ENCODE measurements at places on chromosomes 1 and 21.

DNA sequence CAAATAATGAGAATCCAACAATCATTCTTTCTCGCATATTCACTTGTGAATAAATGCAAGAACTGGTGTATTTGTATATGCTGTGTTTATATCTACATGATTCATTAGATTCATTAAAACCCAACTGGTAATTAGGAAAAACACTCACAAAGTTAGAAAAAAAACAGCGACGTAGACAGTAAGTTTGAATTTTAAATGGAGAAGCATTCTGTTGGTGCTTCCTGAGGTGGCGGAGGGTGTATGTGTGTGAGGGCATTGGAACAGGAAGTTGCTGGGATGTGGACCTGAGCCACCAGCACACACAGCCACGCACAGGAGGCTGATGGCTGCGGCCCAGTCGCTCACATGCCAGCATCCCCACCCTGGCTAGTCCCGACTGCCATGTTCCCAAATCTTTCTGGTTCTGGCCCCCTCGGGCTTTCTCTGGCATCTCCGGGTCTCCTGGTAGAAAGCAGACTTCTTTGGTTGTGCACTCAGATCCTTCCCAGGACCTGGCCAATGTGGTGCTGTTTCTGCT lies 121.6 kb upstream of the IRF2BP2 start:
- DNase-seq: no peak

DNA sequence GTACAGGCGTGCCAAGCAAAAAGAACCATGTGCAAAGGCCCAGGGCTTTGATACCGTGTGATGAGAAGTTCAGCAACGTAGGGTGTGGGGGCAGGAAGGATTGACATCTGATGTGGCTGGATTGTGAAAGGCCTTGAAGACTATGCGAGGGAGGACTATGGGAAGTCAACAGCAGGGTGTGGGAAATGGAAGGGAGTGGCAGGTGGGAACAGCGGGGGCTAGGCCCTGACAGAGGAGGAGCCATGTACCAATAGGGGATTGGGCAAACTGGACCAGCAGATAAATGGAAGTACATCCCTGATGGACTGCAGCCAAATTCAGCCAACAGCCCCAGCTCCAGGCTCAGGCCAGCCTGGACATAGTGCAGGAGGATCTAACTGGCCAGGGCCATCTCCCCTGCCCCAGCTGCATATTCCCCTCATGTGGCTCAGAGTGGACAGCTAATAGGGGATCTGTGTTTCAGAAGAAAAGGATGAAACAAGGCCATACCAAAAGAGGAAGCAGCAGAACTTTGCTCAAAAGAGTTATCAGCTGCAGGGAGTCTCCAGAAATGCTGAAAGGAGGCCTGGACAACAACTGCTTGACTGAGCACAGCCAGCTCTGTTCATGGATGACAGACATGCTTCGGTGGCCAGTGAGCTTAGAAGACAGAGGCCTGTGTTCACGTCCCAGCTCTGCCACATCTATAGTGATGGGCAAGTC lies 140.2 kb upstream of the SGIP1 start:
- peak; percentile 96 for DNase-seq

DNA sequence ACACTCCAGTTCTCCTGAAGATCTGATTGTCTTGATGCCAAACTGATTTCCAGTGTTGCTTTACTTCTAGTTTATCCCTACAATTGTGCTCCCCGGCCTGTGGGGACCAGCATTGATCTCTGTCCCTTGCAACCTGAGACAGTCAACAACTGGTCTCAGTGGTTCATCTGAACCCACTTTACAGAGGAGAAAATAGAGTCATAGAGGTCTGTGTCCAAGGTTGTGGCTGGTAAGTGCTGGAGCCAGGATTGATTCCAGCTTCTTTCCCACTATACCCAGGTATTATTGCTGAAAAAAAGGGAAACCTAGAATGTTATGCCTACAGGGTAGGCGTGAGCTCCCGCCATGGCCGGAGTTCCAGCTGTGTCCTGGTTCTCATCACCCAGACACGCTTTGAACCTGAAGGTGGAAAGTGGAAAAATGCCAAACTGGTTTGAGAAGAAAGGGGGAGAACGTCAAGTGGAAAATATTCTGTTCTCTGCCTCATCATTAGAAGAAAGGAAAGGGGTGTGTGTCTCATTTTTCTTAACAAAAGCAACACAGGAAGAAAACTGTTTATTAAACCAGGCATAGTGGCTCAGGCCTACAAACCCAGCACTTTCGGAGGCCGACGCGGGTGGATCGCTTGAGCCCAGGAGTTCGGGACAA lies 60.7 kb upstream of the ITPKB start:
- DNase-seq: no peak

GRCh38 chr1:66274634-66275033 lies 259.3 kb upstream of the SGIP1 start:
- no peak for DNase-seq

DNA sequence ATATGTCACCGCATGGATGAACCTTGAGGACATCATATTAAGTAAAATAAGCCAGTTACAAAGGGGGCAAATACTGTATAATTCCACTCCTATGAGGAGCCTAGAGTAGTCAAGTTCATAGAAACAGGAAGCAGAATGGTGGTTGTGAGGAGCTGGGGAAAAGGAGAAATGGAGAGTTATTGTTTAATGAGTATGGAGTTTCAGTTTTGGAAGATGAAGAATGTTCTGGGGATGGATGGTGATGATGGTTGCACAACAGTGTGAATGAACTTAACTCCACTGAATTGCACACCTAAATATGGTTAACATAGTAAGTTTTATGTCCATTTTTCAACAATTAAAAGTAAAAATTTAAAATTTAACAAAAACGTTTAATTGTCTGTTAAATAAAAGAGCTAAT lies 220.9 kb upstream of the JUN start:
- no peak for DNase-seq

DNA sequence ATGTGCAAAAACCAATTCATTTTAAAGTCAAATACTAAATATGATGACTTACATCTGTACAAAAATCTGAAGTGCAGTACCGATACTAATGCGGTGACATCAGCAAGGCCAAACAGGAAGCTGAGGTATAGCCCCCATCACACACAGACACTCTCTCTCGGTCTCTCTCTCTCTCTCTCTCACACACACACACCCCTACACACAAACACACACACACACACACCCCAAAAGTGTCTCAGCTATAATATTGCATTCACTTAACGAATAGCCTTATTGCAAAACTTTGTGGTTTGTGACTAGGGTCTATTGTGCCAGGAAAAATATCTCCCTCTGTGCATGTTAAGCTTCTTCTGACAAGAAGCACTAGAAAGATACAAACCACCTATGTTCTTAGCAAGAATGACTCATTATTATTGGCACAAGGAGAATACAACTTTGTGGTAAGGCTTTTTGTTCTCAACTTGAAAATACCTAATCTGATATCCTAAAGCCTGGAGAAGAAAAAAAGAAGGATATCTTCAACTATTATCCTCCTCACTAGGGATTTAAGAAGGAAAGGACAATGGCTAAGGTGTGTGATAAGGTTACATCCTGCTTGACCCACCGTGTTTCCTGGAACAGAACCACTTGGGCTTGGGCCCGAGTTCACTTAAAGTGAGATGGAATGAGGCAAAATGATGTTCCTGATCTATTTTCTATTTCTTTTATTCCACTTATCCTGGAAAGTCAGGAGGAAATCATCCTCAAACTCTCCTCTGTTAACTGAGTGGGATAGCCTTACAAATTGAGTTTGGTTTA lies 107.1 kb downstream of the NIBAN1 start:
- DNase-seq: peak; percentile 93

DNA sequence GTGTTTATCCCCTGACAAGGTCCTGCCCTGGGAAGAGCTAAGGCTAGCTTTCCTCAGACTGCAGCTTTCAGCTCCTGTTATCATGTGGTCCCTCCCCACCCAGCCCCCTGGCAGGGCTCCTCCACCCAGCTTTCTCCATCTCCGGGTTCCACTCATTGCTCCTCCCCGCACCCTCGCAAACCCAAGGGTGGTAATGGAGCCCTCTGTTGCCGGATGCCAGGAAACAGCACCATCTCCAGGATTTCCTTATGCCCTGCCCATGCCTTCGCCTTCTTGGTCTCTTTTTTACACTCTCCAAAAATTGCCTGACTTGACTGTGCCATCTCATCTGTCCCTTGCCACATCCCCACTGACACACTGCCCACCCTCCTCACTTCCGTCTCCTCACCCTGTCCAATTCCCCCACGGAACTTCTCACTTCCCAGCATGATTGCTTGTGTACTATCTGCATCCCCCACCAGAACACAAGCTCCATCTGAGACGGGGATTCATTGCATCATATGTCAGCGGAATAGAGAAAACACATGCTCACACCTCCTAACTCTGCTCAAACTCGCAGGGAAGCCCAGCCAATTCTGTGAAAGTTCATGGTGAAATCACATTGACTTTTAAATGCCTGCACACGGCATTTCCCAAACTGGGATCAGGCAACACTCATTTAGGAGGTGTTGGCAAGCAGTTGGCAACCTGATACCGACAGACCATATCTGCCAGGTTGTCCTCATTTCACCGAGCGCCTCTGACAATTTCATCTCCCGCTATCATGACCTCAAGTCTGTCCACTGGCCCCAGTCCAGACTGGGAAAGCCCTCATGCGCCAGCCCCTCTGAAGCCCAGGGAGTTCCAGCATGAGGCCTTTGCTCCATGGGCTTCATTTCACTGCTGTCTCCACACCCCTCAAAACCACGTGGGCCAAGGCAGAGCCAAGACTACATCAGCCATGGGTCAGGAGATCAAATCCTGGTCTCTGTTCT lies 201.1 kb downstream of the MATN1 start:
- no peak for DNase-seq

DNA sequence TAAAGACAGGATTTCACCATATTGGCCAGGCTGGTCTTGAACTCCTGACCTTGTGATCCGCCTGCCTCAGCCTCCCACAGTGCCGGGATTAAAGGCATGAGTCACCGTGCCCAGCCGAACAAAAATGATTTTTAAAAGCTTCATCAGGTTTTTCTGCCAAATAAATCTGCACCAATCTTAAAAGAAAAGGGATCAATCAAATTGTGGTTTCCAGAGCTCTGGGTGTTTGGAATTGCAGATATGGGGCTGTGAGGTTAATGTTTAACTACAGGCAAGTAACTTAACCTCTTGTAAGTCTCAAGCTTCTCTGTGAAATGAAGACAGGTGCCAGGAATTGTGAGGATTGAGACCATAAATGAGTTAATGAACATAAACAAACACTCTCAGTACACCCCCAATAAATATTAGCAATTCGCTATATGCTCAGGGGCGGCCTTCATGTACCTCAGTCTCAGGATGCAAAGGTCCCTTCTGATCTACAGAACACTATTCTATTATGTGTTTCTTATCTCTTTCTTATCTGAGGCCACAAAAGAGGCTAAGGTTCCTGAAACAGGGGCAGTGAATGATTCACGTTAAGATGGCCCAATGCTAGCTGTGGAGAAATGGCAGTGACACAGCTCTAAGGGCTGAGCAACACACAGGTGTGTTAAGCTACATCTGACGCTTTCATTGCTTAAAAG lies 7.1 kb upstream of the GNPAT start:
- DNase-seq: no peak

- no peak for DNase-seq
These were observed 35.5 kb upstream of the PRDM2 start for GRCh38 chr1:13664451-13664850.

DNA sequence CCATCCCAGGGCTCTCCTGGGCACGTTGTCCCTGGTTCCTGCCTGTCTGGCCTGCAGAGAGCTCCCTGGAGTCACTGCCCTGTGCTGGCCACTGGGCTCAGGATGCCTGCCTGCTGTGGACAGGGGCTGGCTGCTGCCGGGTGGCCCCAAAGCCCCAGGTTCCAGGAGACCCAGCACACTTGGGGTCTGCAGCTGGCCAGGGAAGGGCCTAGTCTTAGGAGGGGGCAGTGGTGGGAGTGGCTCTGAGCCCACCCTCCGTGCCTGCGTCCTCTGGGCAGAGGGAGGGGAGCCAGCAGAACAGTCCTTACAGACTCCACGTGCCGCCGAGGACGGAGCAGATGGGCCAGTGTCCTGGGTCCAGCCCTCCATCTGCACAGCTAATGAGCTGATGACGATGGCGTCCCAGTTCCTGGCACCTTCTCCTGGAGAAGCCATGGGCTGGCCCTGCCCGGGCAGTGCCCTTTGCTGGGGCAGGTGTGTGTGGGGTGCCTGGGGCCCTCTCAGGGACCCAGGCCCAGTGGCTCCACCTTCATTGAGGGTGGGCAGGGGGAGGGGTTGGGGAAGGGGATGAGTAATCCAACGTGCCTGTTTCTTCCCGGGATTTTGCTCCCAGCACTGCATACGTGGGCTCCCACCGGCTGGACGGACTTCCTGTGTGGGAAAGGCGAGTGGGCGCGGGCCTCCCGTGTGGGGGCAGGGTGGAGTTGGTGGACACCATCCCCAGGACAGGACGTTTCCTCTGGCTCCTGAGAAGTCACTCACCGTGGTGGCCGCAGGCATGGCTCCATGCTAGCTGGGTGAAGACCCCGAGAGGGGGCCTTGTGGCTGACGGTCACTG lies 6.8 kb upstream of the PLCH2 start:
- DNase-seq: no peak

DNA sequence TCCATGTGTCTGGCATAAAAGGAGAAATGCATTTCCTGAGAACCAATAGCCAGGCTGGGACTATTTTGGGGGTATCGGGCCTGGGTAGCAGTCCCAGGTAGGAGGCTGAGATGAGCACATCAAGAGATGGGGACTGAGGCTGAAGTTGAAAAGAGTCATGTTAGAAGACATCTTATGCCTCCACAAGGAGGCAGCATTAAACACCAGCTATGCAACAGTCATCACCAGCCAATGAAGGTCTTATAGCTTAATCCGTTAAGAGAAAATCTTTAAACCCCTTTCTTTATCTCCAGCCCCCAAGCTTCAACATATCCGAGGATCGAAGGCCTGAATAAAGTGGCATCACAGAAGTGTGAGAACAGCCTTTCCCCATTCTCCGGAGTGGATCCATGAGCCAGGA lies 640.7 kb upstream of the PTBP2 start:
- no peak for DNase-seq

GRCh38 chr21:44347911-44348451 lies 5.4 kb upstream of the TRPM2 start:
- no peak for DNase-seq

GRCh38 chr1:110011527-110012041 lies 22.8 kb upstream of the STRIP1 start:
- peak; percentile 53 for DNase-seq

- DNase-seq: no peak
These were observed 26.0 kb downstream of the RGS1 start for GRCh38 chr1:192601567-192601966.

Measured in HL-60 (cell line).